A172 (cell line): ENCODE measurements at places on chromosomes 12 and 14. TPM values are rescaled to one million over a fixed set of nuclear protein-coding genes. Genes with fewer than 3 reads are reported as not detected.
A peak's percentile ranks its signal among the peaks of the same experiment; 100 is the strongest.

DNA sequence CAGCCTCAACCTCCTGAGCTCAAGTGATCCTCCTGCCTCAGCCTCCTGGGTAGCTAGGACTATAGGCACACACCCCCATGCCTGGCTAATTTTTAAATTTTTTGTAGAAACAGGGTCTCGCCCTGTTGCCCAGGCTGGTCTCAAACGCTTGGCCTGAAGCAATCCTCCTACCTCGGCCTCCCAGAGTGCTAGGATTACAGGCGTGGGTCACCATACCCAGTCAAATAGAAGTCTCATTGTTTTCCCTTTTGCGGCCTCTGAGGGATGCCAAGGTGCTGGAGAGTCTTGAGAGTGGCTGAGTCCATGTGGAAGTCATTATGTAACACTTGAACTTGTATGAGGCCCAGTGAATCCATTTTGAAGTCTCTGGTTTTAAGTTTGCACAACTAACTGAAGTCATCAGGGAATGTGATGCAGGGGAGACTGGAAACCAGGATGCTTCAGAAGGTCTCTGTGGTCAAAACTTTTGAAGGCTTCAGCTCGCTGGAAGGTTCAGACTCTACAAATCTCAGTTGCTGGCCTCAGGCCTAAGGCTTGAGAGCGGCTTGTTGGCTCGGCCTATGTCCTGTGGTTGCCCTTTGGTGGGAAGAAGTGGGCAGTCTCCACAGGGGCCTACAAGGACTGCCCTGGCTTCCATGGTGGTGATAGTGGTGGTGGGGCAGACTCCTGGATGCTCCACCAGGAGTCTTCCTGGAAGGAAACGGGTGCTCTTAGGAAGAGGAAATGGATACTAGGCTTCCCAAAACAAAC lies 29.2 kb downstream of the GALNT16 start:
- DNase-seq = no peak

Gene DHRS1
- total RNA-seq = 15.1 and 27.8 TPM in 2 replicates

Gene MYO1H
- total RNA-seq = not detected in 2 replicates

- DNase-seq = no peak
These were observed 8.8 kb downstream of the DENND5B start for GRCh38 chr12:31582155-31582554.

GRCh38 chr14:79090641-79091180 lies 920.5 kb downstream of the NRXN3 start:
- no peak for DNase-seq

Gene IL26
- total RNA-seq = not detected in 2 replicates

GRCh38 chr12:132239392-132239791 lies 90.0 kb downstream of the GALNT9 start:
- no peak for DNase-seq

DNA sequence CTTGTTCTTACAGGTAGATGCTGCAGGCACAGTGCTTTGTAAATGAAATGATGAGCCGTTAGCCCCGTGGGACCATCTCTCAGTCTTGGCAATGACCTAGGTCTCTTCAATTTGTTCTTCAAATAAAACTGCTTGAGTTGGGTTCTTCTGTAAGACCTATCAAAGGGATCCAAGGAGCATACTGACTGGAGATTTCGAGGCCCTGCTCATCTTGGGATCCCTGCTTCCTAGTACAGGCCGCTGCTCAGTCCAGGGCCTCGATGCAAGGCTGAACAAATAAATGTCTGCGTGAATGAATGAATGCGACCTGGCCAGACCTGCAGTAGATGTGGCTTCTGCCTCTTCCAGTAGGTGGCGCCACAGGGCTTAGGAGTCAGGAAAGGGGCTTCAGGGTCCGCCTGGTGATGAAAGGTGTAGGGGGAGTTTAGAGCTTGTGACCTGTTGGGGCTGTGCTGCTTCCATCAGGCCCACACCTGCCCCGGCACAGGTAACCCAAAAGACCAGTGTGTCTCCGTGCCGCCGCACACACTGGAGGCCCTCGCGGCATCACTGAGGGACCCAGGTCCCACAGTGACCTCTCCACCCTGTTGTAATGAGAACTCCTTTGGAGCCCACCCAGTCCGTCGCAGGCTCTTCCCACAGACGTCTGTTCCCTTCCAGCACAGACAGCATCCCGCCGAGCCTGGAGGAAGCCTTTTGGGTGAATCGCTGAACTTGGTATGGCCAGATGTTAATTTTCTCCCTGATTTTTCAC lies 4.4 kb downstream of the CACNA1C start:
- DNase-seq = peak; percentile 13

GRCh38 chr14:100692859-100693558 lies 33.7 kb upstream of the DLK1 start:
- DNase-seq = peak; percentile 93

- DNase-seq = no peak
These were observed 47.7 kb upstream of the CMKLR1 start for GRCh38 chr12:108386709-108387360.

DNA sequence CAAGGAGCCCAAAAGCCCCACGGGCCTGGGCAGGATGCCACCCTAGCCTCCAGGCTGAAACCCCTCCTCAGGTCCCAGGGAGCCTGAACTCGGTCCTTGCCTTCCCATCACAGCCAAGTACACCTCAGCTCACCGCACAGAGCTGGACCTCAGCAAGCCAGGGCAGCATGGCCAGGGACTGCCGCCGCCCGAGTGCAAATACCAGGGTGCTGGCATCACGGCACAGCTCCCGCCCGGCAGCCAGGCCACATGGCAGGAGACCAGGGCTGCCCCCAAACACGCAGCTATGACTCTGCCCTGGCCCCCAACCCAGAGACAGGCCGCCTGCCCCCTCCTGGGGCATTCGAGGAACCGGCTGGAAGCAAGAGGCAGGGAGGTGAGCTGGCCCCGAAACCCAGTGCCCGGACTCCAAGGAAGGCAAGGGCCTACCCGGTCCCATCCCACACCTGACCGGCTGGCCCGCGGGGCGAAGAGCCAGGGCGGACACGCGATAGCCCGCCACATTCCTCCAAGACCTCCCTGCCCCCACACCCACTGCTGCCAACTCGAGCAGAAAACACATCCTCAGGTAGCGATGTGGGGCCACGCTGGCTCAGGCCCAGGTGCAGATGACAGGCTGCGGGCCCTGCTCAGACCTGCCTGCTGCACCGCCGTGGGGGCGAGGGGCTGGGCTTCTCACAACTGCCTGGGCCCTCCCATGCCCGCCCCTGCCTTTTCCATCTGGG lies 2.7 kb downstream of the JAG2 start:
- DNase-seq = no peak

Gene CLEC2A
- total RNA-seq = not detected in 2 replicates

- DNase-seq = peak; percentile 19
These were observed 75.1 kb upstream of the NUDT4 start for GRCh38 chr12:93302331-93303229.

DNA sequence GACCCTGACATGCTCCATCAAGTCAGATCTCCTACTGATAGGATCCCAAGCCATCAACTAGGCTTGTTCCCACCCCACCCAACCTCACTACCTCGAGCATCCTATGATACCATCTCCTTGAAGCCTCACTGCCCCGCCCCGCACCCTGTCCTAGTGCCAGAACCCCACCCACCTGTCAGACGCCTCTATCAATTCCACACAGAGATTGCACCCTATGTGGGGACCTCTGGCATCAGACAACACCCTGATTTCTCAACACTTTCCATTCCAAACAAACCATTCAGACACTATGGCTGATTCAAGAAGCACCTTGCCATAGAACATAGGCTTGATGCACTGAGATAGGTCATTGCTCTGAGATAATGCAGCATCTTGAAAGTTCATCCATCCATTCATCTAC lies 3.1 kb upstream of the GLTP start:
- DNase-seq = no peak

DNA sequence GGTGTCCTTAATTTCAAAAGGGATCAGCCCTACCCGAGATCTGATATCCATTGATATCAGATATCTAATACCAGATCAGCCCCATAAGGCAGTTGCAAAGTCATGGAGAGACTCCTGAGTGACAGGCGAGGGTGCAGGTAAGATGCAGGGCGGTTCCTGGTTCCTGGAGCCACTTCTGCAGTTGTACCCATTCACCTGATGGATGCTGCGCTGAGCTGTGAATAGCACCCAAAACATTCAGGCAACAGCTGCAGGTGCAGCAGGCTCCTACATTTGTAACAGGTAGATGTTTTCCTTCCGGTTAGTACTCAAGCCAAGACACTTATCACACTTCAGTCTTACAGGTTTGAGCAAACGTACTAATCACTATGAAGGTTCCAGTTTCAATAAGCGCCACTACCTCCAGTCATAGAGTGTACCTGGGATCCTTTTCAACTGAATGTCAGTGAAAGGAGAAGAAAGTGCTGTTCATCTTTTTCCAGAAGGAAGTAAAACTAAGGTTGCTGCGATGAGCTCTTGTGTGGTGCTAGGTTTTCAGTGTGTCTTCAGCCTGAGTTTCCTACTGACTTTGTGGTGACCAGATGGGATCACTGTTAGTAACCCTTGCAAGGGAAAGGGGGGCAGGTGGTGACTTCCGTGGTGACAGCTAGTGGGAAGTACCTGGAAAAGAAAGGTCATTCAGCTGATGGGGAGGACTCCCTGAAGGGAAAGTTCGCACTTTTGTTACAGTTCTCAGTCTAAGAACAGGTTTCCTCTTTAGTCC lies 1.9 kb downstream of the ATP6V0A2 start:
- no peak for DNase-seq

Gene SIX6
- not detected in 2 replicates for total RNA-seq

- DNase-seq = no peak
These were observed 11.0 kb downstream of the PTPRB start for GRCh38 chr12:70626180-70626579.

- DNase-seq = peak; percentile 95
These were observed 35.9 kb upstream of the TMTC2 start for GRCh38 chr12:82650627-82651337.

GRCh38 chr12:7872566-7873319 lies at the start of gene SLC2A14:
Gene SLC2A14 (minus strand): TSS chr12:7872915. CDS start chr12:7869880, 3,035 bp downstream.
- DNase-seq = no peak

- DNase-seq = no peak
These were observed 303 bp downstream of the SAMD4A start for GRCh38 chr14:54567224-54567638.

DNA sequence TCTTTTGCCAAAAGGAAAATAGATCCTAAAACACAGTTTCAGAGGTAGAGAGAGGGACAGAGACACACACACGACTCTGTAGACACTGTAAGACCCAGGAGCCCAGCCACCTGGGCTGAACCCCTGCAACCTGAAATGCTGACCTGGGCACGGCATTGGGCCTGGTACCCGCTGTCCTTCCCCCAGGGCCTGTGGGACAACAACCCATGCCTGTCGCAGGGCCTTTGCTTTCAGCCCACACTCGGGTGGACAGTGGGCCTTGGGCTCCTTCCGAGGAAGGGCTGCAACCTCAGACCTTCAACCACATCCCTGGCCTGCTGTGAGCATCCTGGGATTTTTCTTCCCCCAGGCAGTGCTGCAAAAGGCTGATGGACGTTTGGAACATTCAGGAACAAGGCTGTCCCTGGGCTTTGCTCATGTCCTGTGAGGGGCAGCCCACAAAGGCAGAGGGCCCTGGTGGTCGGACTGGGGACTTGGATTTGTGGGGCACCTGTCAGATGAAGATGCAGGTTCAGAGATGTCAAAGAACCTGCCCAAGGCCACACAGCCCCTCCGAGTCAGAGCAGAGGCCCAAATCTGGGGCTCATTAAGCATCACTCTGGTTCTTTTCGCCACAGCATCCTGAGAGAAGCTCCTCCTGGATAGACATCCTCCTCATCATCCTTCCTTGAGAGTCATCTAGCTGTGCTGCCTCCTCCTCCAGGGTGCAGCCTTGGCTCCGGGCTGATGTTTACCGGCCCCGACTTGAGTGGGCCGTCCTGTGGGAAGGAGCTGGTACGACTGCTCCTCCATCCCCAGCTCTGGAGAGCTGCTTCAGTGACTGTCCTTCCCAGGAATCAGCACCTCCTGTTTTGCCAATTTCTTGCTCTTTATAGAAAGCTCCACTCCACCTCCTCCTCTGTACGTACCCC lies 32.7 kb downstream of the CCDC92 start:
- DNase-seq = no peak

DNA sequence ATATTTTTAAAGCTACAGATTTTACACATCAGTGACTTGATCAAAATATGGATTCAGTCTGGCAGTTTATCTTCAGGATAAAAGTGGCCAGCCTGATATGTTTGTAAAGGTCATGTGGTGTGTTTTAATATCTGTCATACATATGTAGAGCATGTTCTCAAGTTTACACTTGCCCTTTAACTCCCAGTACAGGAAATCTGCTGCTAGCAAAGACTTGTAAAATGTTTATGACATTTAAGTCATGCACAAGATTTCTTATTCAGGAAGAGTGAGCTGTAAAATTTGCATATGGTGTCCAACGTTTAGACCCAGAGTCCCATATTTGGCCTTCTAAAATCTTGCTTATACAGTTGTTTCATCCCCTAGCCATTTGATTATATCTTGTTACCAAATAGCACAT lies 197.5 kb upstream of the FLRT2 start:
- no peak for DNase-seq

GRCh38 chr12:109720152-109720856 lies 6.7 kb downstream of the FAM222A start:
- no peak for DNase-seq

DNA sequence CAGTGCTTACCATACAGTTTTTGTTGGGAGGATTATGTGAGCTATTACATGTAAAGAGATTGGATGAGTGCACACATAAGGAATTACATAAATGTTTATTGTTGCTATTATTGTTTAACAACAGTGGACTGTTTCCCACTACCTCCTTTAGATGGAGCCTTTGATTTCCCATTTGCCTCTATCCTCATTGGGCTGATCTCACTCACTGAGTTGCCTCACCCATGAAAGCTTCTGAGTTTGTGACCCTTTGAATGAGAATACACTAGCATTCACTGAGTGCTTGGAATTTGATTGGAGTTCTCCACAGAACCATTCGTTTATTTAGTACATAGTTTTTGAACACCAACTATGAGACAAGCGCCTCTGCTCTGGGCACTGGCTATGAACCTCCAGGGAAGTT lies 121.0 kb downstream of the HELB start:
- DNase-seq = no peak

Gene DPY19L2
- total RNA-seq = 2.1 and 18.8 TPM in 2 replicates

- peak; percentile 60 for DNase-seq
These were observed 23.0 kb downstream of the PDE6H start for GRCh38 chr12:14995583-14996425.

Gene PEBP1
- total RNA-seq = 325 and 341 TPM in 2 replicates

GRCh38 chr12:124346425-124347168 lies 51.7 kb downstream of the RFLNA start:
- DNase-seq = no peak

DNA sequence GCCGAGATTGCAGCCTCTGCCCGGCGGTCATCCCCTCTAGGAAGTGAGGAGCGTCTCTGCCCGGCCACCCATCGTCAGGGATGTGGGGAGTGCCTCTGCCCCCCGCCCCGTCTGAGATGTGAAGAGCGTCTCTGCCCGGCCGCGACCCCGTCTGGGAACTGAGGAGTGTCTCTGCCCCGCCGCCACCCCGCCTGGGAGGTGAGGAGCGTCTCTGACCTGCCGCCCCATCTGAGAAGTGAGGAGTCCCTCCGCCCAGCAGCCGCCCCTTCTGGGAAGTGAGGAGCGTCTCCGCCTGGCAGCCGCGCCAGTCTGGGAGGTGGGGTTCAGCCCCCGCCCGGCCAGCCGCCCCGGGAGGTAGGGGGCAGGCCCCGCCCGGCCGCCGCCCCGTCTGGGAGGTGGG lies 544.0 kb downstream of the CCER1 start:
- no peak for DNase-seq

- no peak for DNase-seq
These were observed 594 bp upstream of the CEP170B start for GRCh38 chr14:104864267-104865080.

Gene SDSL
- 12.9 and 13.6 TPM in 2 replicates for total RNA-seq
